ENCODE measurements at places on chromosomes 13 and 19.

DNA sequence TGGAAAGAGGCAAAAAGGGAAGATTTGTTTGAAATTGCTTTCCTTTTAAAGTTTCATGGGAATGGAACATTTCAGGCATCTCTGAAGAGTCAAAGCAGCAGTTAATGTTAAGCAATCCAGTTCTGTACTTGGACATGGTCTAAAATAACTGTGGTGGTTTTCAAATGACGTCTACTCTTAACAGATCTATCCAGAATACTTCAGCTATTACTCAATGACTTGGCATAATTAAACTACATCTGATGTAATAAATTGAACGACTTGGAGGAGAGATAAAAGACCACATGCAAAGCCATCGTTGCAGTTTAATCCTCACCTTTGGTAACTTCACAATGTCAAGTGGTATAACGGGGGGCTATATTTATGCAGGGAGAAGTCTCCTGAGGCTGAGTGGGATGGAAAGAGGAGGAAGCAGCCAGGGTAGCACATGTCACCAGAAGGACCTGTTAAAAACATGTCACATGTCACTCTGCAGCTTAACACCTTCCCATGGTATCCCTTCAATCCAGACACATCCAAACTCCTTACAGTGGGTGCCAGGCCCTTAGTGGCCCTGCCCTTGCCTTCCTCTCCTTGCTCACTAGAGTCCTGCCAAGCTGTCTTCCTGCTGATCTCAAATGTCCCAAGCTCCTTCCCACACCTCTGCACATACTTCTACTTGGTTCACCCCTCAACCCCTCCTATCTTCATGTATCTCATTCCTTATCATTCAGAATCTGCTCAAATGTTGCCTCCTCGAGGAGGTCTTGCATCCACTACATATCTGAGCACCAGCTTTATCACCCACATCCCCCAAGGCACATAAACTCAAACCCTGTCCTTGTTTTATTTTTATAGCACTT lies 327.8 kb downstream of the SUCLA2 start:
- DNase-seq = no peak

GRCh38 chr19:14114854-14115253 lies 2.7 kb downstream of the PRKACA start:
- DNase-seq = peak; percentile 61

GRCh38 chr19:16296713-16297112 lies 27.9 kb upstream of the KLF2 start:
- DNase-seq = no peak

DNA sequence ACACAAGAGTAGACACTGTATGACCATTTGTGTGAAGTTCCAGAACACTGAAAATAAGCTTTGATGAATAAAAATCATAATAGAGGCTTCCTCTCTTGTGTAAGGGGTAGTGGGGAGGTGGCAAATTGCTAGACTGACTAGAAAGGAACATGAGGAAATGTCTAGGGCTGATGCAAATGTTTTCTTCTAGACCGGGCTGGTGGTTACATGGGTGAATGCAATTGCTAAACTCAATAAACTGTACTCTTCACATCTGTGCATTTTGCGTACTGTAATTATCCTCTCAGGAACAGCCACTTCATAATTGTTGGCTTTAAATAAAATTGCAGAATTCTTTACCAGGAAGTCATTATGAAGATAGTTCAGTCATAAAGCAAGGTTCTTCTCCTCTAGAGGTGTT lies 5.2 kb upstream of the KBTBD7 start:
- DNase-seq = no peak

- DNase-seq = peak; percentile 50
Measured at GRCh38 chr19:47099576-47100050, 14.0 kb downstream of the ZC3H4 start.

GRCh38 chr19:13068085-13068846 lies 34.4 kb downstream of the LYL1 start:
- no peak for DNase-seq

- DNase-seq = no peak
Measured at GRCh38 chr19:10389863-10390262, 9.5 kb upstream of the TYK2 start.

GRCh38 chr13:89796196-89796595 lies 1551.3 kb upstream of the MIR17HG start:
- no peak for DNase-seq

- no peak for DNase-seq
Measured at GRCh38 chr13:26965952-26966700, 205.5 kb downstream of the USP12 start.

DNA sequence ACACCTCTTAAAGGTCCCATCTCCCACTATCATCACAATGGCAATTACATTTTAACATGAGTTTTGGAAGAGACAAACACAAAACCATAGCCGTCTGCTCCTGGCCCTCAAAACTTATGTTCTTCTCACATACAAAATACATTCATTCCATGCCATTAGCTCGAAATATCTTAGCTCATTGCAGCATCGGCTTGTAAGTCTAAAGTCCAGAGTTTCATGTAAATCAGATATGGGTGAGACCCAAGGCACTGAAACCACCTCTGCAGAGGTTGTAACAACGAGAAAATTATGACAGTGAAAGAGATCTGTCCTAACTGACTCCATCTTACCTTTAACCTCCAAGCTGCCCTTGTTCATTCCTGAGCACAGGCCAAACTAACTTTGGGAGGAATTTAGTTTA lies 635.0 kb upstream of the SPRY2 start:
- no peak for DNase-seq

- no peak for DNase-seq
Measured at GRCh38 chr19:6099599-6099998, 10.7 kb downstream of the RFX2 start.

GRCh38 chr13:74227476-74228158 lies 93.4 kb upstream of the KLF12 start:
- no peak for DNase-seq

- DNase-seq = no peak
Measured at GRCh38 chr19:40704491-40705361, 12.0 kb downstream of the COQ8B start.

GRCh38 chr13:91074091-91074490 lies 273.4 kb upstream of the MIR17HG start:
- peak; percentile 66 for DNase-seq

DNA sequence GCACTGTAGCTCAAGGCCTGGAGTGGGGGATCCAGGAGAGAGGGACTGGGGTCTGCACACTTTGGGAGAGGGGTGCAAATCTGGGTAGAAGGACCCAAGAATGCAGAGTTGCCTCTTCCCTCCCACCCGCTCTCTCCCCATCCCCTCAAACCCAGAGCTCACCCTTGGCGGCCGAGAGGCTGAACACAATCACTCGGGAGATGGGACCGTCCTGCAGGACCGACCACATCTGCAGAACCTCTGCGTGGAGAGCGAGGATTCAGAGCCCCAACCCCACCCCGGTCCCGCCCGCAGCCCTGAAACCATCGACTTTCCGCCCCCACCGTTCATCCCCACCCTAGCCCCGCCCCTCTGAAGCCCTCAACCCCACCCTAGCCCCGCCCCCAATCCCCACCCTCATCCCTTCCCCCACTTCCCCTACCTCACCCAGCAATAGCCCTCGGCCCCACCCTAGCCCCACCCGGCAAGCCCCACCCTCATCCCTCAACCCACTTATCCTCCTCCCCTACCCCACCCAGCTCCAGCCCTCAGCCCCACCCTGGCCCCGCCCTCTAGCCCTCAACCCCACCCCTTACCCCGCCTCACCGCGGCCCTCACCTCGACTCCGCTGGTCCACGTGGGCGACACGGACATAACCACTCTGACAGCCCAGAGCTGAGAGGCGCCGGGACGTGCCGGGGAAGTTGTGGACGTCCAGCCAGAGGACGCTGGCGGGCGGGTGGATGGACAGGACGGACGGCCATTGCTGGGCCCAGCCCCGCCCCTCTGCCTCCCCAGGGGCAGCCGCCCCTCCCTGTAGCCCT lies 4.1 kb downstream of the KPTN start:
- peak; percentile 16 for DNase-seq

- DNase-seq = no peak
Measured at GRCh38 chr19:10639836-10640235, 14.3 kb upstream of the ILF3 start.

DNA sequence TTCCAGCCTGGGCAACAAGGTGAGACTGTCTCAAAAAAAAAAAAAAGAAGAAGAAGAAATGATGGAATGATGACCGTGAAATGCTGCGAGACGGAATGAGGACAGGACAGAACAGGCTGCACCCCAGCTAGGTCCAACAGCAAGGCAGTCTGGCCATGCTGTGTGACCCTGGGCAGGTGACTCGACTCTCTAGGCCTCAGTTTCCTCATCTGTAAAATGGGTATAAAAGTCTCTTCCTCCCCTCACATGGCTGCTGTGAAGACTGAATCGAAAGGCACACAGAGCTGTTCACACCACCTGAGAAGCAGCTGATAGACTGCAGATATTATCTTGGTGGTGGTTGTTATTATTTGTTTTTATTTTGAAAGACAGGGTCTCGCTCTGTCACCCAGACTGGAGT lies 22.3 kb downstream of the PTPRS start:
- DNase-seq = no peak

GRCh38 chr13:112078879-112079531 lies 12.1 kb downstream of the SOX1 start:
- DNase-seq = no peak

- DNase-seq = peak; percentile 69
Measured at GRCh38 chr19:51094696-51095279, 12.1 kb upstream of the KLK14 start.

DNA sequence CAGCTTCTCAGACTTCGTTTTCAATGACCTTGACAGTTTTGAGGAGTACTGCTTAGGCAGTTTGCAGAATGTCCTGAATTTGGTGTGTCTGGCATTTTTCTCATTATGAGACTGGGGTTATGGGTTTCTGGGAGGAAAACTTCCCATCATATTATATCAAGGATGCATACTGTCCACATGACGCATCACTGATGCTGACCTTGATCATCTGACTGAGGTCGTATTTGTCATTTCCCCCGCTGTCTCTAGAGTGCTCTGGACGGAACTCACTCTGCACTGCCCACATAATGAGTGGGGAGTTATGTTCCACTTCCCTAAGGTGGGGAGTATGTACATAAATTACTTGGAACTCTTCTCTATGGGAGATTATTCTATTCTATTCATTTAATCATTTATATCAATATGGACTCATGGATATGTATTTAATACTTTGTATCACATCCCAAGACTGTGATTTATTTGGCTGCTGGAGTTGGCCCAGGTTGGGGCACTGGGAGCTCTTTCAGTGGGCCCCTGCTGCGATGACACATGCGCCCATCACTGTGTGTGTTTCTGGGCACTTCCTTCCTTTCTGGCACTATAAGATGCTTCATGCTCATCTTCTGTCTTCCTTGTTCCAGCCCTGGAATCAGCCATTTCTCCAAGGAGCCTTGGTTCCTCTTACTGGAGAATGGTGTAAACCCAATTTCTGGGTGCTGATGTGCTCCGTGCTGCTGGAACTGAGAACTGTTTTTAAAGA lies 138.6 kb downstream of the MIPEP start:
- DNase-seq = no peak

DNA sequence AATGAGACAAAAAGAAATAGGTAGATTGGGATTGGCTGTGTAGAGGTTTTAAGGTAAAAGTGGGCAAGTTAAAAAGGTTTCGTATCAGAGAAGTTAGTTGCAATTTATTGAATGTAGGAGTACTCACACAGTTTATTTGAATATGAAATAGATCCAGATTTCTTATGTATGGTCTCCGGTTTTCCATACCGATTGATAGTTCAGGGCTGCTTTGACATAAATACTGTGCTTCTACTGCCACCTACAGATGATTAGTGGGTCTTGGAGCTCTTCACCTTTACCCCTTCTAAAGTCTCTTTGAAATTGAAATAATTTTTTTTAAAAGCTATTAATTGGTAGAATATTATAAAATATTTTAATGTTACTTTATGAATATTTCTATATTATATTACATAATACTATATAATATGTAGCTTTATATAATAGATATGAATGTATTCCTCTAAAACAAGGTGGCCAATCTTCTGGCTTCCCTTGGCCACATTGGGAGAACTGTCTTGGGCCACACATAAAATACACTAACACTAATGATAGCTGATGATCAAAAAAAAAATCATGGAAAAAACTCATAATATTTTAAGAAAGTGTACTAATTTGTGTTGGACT lies 7.7 kb upstream of the GPR18 start:
- peak; percentile 80 for DNase-seq

DNA sequence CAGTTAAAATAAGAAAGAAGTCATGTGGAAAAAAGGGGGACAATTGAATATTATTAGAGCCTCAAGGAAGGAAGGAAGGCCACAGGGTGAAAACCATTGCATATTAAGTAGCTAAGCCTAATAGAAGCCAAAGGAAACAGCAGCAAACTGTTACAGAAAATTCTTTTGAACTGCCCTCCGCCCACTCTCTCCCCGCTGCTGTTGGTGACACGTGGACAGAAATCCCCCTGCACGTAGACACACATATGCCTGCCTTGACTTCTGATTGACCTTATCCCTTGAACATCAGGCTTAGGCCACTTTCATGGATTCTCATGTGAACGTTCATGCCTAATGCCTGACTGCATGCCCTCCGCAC lies 229.1 kb downstream of the KCNRG start:
- DNase-seq = no peak

- no peak for DNase-seq
Measured at GRCh38 chr19:55299991-55300390, 16.2 kb downstream of the BRSK1 start.

GRCh38 chr13:80363890-80364503 lies 23.1 kb upstream of the SPRY2 start:
- peak; percentile 17 for DNase-seq

- DNase-seq = no peak
Measured at GRCh38 chr19:46737298-46737654, 8.6 kb upstream of the FKRP start.

- DNase-seq = no peak
Measured at GRCh38 chr13:106318941-106319411, 216.5 kb downstream of the EFNB2 start.
